Stimulated activated CD4-positive, alpha-beta T cell treated with anti-CD3 and anti-CD28 coated beads, Interleukin-15, amount 100 ng/mL, for 1 hour (primary cell): ENCODE measurements at places on chromosomes 12 and 14.

DNA sequence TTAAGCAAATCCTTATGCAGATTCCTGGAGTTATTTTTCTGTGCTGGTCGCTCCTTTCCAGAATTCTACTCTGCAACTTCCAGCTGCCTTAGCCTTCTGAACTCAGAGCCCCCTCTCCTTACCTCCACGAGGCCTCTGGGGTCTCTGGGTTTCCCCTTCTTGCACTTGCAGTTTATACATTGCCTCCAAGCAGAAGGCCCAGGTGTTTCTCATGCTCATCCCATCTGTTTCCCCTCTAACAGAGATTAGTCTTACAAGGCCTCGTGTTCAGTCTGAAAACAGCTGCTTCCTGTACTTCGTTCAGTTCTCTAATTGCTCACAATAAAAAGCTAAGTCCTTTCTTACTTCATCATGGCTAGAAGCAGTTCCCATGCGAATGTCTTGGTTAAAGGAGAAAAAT, 134.4 kb upstream of the FGD4 start:
- DNase-seq = no peak

GRCh38 chr12:18389820-18390219, 128.5 kb downstream of the PIK3C2G start:
- no peak for DNase-seq

DNA sequence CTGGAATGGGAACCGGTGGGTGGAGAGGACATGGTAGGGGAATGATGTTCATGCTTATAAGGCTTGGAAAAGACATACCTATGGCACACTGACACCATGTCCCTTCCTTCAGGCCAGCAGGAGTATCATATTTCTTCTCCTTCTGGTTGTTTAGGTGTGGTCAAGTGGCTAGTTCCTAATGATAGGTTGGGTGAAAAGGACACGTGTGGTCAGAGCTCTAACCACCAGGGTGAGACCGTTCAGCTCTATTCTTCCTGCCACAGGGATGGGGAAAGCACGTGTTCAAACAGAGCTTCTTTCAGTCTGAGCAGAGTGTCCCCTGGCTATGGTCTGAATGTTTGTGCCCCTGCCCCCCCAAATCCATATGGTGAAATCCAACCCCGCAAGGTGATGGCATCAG, 209.1 kb downstream of the PAX9 start:
- DNase-seq = no peak

- no peak for DNase-seq
Observed at GRCh38 chr12:49962861-49963765, 1.4 kb downstream of the AQP5 start.

- no peak for DNase-seq
Observed at GRCh38 chr12:83763425-83763824, 1076.7 kb downstream of the TMTC2 start.

DNA sequence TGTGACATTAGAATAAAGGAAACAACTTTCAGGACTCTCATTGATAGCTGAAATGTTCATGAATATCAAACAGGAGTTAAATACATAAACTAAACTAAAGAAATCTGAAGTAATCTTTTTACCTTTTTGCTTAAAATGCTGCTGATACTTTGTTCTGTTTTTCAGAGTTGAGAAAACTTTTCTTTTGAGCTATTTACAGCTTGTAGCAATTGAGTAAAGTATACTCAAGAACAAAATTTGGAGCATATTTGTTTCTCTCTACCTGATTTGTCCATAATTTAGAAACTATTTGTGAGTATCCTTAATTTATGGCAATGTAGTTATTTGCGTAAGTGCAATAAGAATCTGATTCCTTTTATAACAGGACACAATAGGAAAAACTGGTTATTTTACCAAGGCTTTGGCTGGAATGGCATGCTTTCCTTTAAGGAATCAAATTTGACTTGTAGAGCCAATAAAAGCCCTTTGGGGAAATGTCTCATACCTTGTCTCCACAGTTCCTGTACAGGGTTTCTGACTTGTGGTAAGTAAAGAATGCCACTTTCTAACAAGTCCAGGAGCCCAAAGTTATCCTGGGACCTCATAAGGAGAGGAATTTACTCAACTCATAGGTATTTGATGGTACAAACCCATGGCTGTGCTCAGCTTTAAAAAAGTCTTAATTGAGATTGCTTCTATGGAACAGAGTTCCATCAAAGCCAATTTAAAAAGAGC, 195.7 kb downstream of the TMEM117 start:
- no peak for DNase-seq

DNA sequence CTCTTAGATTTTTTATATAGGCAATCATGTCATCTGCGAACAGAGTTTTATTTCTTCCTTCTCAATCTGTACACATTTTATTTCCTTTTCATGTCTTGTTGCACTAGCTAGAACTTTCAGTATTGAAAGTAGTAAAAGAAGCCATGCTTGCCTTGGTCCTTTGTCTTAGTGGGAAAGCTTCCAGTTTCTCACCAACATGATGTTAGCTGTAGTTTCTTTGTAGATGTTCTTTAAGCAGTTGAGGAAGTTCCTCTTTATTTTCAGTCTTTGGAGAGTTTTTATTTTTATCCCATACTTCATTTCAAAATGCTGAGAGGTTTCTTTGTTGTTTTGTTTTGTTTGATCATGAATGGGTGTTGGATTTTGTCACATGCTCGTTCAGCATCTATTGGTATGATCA, 12.7 kb upstream of the RIMKLB start:
- DNase-seq = no peak

GRCh38 chr12:95724767-95725166, 65.8 kb downstream of the NTN4 start:
- no peak for DNase-seq

GRCh38 chr14:90959344-90959743, 101.1 kb downstream of the RPS6KA5 start:
- DNase-seq = no peak

GRCh38 chr12:70268972-70269371, 25.7 kb downstream of the CNOT2 start:
- no peak for DNase-seq

GRCh38 chr14:68929623-68930307, 49.3 kb downstream of the ACTN1 start:
- DNase-seq = no peak

DNA sequence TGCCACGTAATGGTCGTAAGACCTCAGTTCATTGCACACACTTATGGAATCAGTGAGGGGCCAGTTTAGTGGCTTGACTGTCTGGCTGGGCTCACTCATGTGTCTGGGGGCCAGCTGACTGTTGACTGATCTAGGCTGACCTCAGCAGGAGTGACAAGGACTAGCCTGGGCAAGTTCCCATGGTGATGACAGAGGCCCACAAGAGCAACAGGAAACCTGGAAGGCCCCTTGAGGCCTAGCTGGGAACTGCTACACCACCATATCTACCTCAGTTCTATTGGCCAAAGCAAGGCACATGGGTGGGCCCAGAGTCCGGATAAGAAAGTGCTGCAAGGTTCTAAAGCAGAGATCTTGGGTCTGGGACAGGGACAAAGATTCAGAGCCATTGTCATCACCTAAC, 21.3 kb upstream of the RFLNA start:
- DNase-seq = no peak

GRCh38 chr12:112833267-112833666, 41.7 kb downstream of the RPH3A start:
- DNase-seq = no peak

DNA sequence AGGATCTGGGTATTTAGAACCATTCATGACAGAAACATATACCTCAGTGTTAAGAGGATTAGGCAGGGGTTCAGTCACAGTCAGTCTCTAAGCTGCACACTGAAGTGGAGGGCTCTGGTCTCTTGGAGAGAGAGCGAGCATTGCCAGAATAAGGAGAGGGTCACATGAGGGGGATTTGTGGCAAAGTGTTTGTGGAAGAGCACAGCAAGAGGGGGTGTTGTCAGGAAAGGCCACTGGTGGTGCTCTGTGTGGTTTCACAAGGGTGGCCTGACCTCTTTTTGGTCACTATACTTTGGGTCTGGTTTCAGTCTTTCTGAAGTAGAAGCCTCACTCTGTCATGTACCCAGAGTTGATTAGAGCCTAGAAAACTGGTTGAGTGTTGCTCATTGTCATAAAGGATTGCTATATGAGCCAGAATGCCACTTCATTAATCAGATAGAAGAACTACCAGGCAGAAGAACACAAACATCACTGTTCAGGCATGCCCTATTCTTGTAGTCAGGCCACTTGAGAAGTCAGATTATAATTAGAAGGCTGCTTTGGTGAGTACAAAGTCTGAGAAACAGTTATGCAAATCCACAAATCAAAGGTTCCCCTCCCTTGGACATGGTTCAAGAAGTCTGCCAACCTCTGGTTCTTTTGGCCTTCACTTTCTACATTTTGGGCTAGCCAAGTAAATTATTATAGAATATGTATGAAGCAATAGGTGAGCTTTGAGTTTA, 8.4 kb downstream of the TMEM19 start:
- no peak for DNase-seq

DNA sequence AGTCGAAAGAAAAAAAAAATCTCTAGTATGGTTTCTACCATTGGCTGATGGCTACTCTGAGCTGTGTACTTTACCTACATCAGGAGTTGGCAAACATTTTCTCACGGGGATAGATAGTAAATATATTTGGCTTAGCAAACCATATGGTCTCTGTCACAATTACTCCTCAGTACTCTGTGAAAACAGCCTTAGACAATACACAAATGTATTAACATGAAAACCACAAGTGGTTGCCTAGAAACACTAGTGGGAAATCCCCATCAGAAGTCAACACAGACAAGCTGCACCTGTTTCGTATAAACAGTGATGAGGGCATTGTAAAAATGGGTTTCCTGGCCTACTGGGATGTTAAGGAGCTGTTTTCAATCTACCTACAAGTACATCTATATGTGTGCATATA, 84.6 kb upstream of the NAV3 start:
- no peak for DNase-seq

DNA sequence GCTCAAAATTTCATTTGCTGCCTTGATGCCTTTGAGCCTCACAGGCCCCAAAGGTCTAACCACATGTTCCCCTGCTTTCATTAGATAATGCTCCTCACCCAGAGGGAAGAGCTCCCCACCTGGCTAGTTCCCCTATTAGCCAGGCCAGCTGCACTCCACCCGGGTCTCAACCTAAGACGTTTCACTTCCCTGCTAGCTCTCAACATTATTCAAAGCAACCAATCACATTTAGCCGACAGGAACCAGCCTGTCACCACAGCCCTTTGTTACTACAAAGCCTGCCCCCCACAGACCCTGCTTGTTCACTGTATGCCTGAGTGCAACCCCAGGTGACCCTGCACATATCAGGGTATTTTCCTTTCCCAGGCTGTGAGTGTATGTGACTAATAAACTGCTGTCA, 78.6 kb downstream of the SLC15A5 start:
- DNase-seq = no peak

- no peak for DNase-seq
Observed at GRCh38 chr12:27979145-27979544, 6.6 kb upstream of the PTHLH start.

DNA sequence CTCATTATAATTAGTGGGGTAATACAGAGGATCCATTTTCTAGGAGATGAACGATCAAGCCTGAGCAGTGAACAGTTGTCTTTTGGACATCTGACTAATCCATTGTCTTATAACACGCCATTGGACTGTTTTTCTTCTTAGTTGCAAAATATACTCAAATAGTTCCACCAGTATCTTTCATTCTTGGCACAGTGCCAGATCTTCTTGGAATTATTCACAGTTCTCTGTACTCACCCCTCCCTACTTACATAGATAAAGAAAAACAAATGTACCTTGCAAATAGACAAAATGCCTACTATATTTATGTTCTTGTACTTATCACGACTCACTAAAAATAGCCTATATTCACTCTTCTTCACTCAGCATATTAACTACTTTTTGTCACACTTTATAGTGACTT, 3.8 kb downstream of the CBLN3 start:
- DNase-seq = no peak

GRCh38 chr14:59823179-59823578, 47.4 kb downstream of the RTN1 start:
- DNase-seq = no peak

- DNase-seq = no peak
Observed at GRCh38 chr14:36221112-36221511, 44.6 kb upstream of the PTCSC3 start.

GRCh38 chr12:108854451-108855283, 2.7 kb downstream of the SSH1 start:
- DNase-seq = no peak

- no peak for DNase-seq
Observed at GRCh38 chr12:76374386-76375020, 26.3 kb upstream of the BBS10 start.
